NCI-H345 (cell line): ENCODE measurements at places on chromosomes 12 and 14.

DNA sequence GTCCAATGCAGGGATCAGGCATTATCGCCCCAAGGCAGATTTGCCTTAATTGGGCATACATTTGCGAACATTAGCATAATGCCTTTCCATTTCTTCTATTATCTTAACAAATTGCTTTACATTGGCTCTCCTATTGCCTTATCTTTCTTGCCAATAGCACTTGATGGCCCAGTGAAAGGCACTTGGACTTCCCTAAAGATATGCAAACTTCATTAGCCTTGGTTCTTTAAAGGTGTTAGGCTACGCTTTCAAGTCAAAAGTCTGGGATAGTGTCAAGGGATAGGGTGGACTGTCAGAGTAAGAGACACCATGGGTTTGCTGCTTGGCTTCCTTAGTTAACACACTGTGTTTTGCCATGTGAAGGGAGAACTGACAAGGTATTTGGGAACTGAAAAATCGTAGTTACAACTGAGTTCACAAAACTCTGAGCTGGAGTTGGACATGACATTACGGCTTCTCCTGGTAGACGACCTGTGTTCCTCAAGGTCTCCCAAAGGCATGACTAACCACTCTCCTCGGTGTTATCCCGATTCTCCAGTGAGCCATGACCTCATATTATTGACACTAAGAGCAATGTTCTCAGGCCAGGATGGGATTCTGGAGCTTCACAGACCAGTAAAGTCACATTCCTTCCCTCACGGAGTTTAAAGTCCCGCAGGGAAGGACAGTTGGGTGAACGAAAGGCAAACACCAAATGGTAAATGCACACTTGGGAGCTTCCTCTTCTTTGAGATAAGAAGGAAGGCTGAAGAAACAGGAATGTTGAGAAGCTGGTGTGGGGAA, 65.2 kb downstream of the TBC1D30 start:
- DNase-seq: no peak

DNA sequence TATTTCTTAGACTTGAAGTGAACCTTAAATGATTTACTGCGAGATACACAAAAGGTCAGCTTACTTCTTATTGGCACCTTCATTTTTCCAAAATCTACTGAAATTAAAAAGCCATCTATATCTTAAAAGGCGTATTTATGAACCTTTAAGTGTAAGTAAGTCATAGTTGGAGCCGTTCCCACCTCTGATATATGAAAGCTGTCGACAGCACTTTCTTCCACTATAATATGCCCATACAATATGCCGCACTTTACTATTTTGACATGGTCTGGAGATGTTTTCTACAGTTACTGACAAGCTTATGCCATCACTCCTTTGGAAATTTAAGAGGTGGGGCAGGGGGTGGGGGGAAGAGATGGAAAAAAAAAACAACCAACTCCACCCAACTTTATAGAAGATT, 155.3 kb downstream of the PHETA1 start:
- no peak for DNase-seq

DNA sequence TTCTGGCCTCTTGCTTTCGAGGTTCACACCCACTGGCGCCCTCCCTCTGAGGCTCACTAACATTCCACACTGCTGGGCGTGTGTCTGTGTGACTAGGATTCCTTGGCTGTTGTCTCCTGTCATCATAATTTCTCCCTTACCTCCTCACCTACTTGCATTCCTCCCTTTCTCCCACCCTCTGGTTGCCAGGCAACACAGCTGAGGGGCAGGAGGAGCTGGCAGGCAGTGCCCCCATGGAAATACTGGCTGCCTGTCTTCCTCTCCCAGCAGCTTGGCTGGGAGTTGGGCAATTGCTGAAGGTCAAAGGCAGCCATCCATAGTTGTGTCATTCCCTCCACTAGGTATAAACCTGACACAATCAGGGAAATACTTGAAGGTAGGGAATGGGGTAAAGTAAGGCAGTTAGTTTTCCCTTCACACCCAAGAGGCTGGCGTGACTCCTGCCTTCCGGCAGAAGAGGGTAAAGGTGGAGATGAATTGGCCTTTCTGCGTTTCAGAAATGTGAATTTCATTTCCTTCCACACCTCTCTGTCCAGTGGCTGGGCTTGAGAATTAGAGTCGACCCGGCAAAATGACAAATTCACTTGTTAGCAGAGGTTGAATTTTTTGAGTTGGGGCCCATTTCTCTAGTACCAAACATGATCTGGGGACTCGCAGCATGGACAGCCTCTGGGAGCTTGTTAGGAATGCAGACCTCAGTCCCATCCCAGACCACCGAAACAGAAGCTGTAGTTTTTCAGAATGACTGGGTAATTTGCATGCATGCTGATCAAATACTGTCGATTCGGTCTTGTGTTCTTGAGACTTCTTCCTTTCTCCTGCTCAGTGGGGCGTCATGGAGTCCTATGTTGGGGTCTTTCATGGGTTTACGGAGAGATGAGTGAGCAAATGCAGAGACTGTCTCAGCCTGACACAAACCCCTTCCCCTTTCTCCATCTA, 24.3 kb upstream of the EMP1 start:
- DNase-seq: no peak

- peak; percentile 2 for DNase-seq
Measured at GRCh38 chr14:21612324-21612723, 22.4 kb downstream of the OR10G2 start.

GRCh38 chr12:53031616-53032015, 18.2 kb upstream of the TNS2 start:
- DNase-seq: no peak

- DNase-seq: no peak
Measured at GRCh38 chr12:117046011-117046369, 53.2 kb downstream of the TESC start.

DNA sequence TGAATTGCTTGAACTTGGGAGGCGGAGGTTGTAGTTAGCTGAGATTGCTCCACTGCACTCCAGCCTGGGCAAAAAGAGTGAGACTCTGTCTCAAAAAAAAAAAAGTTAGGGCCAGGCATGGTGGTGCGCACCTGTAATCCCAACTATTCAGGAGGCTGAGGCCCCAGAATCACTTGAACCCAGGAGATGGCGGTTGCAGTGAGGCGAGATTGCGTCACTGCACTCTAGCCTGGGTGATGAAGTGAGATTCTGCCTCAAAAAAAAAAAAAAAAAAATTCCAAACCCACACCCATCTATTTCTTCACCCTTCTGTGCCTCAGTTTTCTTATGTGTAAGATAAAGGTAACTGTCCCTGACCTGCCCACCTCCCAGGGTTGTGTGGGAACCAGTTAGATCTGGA, 11.0 kb upstream of the MLXIP start:
- DNase-seq: no peak

GRCh38 chr12:27966870-27967269, 5.7 kb downstream of the PTHLH start:
- DNase-seq: no peak

DNA sequence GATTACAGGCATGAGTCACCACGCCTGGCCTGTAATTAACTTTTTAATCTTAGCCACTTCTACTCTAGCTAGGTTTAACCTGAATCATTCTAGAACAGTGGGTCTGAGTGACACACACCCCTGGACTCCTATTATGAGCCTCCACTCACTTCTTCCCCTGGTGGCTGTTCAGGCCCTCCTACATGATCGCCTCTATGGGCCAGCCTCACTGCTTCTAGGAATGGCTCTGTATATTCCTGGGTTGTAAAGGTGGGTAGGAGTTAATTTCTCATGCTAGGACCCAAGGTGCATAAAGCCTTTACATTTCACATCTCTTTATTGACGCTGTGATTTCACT, 8.0 kb upstream of the RNU6-8 start:
- DNase-seq: no peak

GRCh38 chr14:35407306-35407630, 2.7 kb upstream of the NFKBIA start:
- DNase-seq: peak; percentile 16

- no peak for DNase-seq
Measured at GRCh38 chr12:121986489-121987245, 35.0 kb upstream of the BCL7A start.

GRCh38 chr12:54016478-54016964, 7.7 kb downstream of the HOXC8 start:
- DNase-seq: no peak

- no peak for DNase-seq
Measured at GRCh38 chr12:105466231-105466900, 135.9 kb downstream of the C12orf75 start.

DNA sequence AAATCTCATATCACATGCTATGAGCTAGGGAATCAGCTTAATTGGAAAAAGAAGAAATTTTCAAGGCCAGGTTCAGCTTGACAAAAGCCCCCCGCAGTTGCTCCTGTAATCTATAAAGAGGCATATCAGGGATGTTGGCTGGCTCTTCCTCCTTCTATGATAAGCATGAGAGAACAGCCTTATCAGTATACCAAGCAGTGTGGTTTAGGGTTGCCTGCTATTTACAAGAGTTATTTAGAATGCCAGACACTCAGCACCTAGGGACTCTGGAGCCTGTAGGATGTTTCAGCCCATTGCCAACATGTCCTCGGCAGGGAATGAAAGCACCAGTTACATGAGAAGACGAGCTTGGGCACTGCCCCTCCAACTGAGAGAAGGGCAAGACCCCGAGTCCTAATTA, 89.5 kb upstream of the TMPO start:
- no peak for DNase-seq

DNA sequence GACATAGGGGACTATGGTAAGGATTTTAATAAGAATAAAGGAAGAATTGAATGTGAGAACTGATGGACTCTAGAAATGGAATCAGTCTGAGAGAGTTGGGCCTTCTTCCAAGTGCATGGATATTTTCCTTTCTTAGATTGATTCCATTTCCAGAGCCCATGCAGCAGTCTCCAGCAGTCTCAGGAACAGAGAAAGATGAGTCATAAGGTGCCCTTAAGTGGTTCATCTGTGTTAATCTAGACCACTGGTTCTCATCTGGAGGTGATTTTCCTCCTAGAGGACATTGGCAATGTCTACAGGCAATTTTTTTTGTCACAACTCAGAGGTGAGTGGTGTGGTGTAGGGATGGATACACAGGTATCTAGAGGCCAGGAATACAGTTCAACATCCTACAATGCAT, 25.9 kb downstream of the TRIM9 start:
- DNase-seq: no peak

DNA sequence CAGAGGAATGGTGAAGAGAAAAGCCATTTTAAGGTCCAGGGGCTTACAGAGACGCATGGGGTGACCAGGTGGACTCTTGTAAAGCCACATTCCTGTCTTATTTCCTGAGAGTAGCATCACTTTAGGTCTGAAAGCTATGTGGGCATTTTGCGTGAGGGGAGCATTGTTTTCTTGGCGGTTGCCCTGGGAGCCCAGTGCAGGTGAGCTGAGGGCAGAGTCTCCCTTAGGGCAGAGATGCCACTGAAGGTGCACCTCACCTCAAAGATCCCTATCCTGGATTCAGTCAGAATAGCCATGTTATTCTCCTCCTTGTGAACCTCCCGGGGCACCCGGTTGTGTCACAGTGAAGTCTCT, 12.4 kb downstream of the GLRX5 start:
- no peak for DNase-seq

DNA sequence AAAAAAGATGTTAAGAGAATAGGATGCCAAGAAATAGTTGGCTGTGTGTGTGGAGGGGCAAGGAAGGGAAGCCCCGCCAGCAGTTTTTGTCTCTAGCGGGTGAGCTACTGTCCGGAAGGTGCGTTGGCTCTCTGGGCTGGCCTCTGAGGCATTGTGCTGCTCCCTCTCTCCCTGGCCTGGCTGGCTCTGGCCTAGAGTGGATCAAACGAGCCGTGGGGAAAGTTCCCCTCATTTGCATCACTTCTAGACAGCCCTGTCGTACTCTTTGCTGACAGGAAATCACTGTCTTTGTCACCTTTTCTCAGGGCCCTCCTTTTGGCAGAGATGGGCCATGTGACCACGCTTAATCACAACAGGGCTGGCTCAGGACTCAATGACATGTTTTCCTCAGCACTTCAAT, 236.1 kb upstream of the NPAS3 start:
- DNase-seq: no peak

GRCh38 chr12:129704232-129704830, 199.5 kb downstream of the TMEM132D start:
- DNase-seq: peak; percentile 43

GRCh38 chr14:99029145-99029915, 242.7 kb downstream of the BCL11B start:
- no peak for DNase-seq

DNA sequence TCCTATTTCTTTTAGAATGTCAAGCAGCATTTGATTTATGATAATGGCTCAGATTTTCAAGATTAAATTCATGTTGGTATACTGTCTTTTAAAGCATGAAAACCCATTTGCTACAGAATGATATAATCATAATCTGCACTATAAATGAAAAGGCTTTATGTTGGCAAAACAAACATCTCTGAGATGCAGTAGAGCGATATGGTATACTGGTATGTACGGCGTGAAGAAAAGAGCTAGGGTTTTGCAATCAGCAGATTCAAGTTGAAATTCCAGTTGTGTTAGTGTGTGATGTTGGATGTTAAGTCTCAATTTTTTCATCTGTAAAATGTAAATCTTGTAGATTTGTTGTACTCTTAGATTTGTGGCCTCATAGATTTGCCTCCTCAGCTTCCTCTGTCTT, 53.2 kb upstream of the DYRK2 start:
- no peak for DNase-seq

DNA sequence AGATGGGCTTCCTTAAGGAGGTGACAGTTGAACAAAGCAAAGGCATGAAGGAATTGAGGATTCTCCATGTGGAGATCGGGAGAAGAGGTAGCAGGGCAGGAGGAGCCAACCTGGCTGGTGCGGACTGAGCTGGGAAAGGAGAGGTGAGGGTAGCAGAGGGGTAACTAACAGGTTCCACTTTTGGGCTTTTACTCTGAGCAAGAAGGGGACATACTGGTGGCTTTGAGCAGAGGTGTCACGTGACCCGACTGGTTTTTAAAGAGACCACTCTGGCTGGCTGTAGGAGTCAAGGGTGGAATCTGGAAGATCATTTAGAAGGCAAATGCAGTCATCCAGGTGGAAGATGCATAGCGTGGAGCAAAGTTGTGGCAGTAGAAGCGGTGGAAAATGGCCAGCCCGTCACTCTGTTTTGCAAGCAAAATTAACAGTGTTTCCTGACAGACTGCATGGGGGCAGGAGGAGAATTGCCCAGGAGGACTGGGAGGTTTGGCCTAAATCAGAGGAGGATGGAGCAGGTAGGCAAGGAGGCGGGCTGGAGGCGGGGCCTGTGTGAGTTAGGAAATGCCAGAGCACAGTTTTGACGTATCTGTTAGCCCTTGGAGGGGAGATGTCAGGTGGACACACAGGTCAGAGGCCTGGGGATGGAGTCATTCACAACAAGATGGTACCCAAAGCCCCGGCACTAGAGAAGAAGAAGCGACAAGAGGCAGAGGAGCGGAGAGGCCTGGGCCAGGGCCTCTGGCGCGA, 156.3 kb upstream of the FKBP4 start:
- no peak for DNase-seq

- DNase-seq: no peak
Measured at GRCh38 chr12:120980800-120981368, 2.5 kb downstream of the HNF1A start.

DNA sequence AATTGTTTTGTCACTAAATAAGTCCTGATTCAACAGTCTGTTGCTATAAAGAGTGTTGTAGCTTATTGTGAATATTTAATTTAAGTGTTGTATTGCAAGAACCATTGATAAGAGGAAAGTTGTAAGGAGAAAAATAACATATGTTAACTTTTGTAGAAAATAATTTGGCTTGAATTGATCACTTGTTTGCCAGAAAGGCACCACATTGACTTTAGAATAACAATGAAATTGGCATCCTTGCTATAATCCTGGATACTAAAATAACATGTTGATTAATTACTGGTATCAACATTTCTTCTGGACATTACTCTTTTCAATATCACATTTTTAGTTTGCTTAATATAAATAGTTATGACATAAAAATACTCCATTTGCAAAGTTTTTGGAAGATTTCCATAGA, 159.0 kb downstream of the MGAT4C start:
- DNase-seq: no peak

GRCh38 chr12:41924111-41924510, 220.6 kb downstream of the GXYLT1 start:
- DNase-seq: no peak
